Activated CD8-positive, alpha-beta T cell treated with anti-CD3 and anti-CD28 coated beads, Interleukin-2, amount 10 ng/mL, durations not matched to agents 7 days and 5 days (primary cell): ENCODE measurements at places on chromosomes 1 and 21. TPM values are rescaled to one million over a fixed set of nuclear protein-coding genes. Genes with fewer than 3 reads are reported as not detected.

KRTAP7-1 gene
- not detected for total RNA-seq

GRIK3 gene
- total RNA-seq = not detected

GIPC2 gene
- total RNA-seq = 0.34 TPM

ATP6V1G3 gene
- total RNA-seq = not detected

KCND3 gene
- total RNA-seq = not detected

PRAMEF14 gene
- not detected for total RNA-seq

S100A7 gene
- total RNA-seq = not detected

TSPAN2 gene
- 0.84 TPM for total RNA-seq

FCRL6 gene
- total RNA-seq = 0.42 TPM

CAMK2N1 gene
- 0.44 TPM for total RNA-seq

KRTAP12-4 gene
- total RNA-seq = not detected

ADORA3 gene
- 0.18 TPM for total RNA-seq

NASP gene
- 233 TPM for total RNA-seq

ACTL8 gene
- total RNA-seq = not detected

PYHIN1 gene
- 12.5 TPM for total RNA-seq

MPL gene
- total RNA-seq = not detected

LYPLA2 gene
- total RNA-seq = 84.2 TPM

RGS7 gene
- total RNA-seq = not detected

ASAP3 gene
- 0.24 TPM for total RNA-seq

MROH9 gene
- not detected for total RNA-seq

KIF26B gene
- 0.03 TPM for total RNA-seq

CELA3B gene
- total RNA-seq = not detected

ZSCAN20 gene
- total RNA-seq = 1.8 TPM

DNASE2B gene
- total RNA-seq = not detected

OR14K1 gene
- not detected for total RNA-seq

DISP3 gene
- 0.55 TPM for total RNA-seq

TTLL7 gene
- total RNA-seq = 2.1 TPM

DDX20 gene
- total RNA-seq = 18.1 TPM

KNCN gene
- not detected for total RNA-seq

CFHR1 gene
- not detected for total RNA-seq

RNU1-1 gene
- 1,730 TPM for total RNA-seq

TRIM58 gene
- total RNA-seq = 0.74 TPM

PADI4 gene
- 0.95 TPM for total RNA-seq
